ENCODE measurements at places on chromosomes 11 and 22.
A peak's percentile ranks its signal among the peaks of the same experiment; 100 is the strongest.

DNA sequence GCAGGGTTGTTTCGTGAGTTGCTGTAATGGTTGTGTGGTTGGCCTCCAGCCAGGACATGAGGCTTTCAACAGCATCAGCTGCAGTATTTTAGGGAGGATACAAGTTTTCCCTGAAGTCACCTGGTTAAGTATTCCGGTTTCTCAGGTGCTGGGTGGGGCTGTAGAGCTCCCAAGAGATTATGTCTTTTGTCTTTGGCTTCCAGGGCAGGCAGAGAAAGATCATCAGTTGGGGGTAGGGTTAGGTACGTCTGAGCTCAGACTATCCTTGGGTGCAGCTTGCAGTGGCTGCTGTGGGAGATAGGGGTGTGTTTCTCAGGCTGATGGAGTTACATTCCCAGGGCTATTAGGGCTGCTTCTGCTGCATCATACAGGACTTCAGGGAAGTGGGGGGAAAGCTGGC, 47.5 kb upstream of the MRGPRX1 start:
- DNase-seq: no peak

DNA sequence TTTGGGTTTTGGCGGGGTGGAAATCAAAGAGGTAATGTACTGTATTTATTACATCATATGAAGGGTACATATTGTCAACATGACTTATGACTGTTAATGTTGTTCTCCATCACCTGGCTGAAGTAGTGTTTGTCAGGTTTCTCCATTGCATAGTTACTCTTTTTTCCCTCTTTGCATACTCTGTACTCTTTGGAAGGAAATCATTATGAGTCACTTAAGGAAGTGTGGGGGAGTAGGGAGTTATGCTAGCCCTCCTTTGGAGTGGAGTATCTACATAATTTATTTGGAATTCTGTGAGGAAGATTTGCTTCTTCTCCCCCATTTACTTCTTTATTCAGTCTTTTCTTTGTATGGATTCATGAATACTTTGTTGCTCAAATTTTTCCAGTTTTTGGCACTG, 3.6 kb upstream of the PGR start:
- DNase-seq: no peak

DNA sequence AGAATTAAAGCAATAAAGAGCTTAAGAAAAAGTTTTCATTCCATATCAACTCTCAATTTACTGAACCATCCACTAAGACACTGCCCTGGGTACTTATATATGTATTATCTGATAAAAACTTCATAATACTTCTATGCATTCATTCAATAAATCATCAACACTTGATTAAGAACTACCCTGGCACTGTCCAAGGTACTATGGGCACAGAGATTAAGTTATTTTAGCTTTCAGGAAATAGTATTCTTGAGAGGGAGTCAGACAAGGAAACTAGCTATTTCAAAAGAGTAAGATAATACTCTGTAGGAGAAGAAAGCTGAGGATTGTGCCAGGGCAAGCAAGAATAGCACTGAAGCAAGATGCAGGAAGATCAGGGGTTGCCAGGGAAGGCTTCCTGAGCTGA, 640.8 kb downstream of the FAM181B start:
- no peak for DNase-seq

- peak; percentile 31 for DNase-seq
These were observed 15.2 kb downstream of the PHLDB1 start for GRCh38 chr11:118622376-118623268.

- DNase-seq: no peak
These were observed 31.7 kb downstream of the IMMP1L start for GRCh38 chr11:31477528-31478222.

DNA sequence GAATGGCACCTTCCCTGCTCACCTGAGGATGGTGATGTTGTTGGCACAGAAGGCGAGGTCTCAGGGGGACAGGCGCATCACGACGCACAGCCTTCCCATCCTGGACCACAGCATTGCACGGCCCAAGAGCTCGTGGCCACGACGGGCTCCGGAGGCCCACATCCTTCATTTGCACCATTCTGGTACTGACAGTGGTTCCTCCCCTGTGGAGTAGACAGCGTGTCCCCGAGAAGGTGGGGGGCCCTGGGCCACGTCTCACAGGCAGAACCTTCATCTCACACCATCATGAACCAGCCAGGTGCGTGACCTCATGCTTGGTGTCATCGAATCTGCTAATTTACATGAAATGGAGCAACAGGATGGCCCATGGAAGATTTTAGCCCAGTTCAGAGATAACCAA, 180.0 kb downstream of the CTTN start:
- no peak for DNase-seq

- DNase-seq: no peak
These were observed 26.4 kb upstream of the MYOD1 start for GRCh38 chr11:17692931-17693330.

- DNase-seq: peak; percentile 69
These were observed 61.5 kb upstream of the SLC25A18 start for GRCh38 chr22:17501679-17502285.

Measured in putamen (tissue), 1 donor.